Muscle of arm (tissue), 14 donors: ENCODE measurements at places on chromosomes 3 and 15. TPM values are rescaled to one million over a fixed set of nuclear protein-coding genes. Genes with fewer than 3 reads are reported as not detected.

- DNase-seq, result no peak
These were observed 234.8 kb downstream of the CADM2 start for GRCh38 chr3:85193565-85193964.

- no peak for DNase-seq
These were observed 12.7 kb upstream of the KBTBD8 start for GRCh38 chr3:66985336-66985920.

DNA sequence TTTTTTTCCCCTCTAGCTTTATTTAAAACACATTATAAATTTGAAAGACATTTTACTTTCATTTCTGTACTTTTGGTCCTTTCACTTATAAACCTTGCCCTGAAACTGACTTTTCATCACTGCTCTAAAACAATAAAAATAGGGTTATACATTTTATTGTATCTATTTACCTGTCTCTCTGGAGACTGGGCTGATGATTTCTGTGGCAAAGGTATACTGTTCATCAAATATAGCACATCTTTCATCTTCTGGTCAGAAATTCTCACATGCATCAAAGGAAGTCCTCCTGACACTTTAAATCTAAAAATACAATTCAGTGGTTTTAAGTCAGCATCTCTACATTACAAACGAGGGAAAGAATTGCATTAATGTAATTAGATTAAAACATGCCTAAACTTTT, 86.1 kb downstream of the VPS13C start:
- DNase-seq, result no peak

DNA sequence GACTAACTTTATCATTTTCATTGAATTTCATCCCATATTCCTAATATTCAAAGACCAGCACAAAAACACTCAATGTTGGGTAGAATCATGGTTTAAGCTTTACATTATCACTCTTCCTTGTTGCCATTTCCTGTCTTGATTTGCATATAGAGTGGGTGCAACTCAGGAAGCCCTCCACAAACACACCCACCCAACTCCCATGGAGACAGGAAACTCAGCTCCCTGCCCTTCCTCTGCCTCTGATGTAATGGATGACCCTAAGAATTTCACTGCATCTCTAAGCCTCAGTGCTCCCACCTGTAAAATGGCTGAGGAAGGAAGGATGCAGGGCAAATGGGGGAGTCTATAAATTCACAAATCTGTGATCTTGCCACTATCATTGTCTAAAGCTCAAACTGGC, 98.1 kb upstream of the BFSP2 start:
- DNase-seq, result no peak

Gene FAM107A
- polyA plus RNA-seq, result 1.5 TPM

Gene LTK
- 12.1 TPM for polyA plus RNA-seq

GRCh38 chr15:88258093-88258641, 1.6 kb upstream of the NTRK3 start:
- no peak for DNase-seq

DNA sequence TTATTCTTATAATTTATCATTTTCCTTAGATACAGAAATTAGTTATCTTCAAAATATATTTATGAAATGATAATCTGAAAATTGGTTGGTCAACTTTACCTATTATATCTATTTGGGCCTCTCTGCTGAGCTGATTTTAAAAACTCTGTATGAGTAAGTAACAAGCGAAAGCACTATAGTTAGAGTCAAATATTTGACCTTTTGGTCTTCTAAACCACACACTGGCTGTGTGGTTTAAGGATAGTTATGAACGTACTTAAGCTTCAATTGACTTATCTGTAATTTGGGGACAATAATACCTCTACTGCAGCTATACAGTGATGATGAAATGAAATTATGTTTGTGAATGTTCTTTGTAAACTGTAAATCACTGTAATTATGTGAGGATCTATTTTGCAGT, 763.9 kb upstream of the GRM7 start:
- no peak for DNase-seq

DNA sequence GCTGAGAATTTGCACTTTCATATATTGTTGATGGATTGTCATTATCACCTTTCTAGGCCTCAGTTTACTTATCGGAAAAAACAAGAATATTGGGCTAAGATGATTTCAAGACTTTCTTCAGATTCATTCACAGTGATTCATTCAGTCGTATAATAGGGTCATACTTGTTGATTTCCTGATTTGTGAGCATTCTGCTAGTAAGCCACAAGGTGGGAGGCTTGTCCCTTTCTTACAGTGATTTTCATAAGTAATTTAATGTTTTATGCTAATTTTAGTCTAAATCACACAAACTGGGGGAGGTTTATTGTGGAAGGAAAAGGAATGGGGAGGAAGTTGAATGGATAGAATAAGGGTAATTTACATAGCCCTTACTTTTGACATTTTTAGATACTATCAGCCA, 126.8 kb upstream of the GOLGA6L4 start:
- DNase-seq, result no peak

GRCh38 chr15:73777741-73778140, 24.6 kb upstream of the INSYN1 start:
- DNase-seq, result no peak

GRCh38 chr3:99541181-99541580, 97.2 kb upstream of the COL8A1 start:
- DNase-seq, result no peak

DNA sequence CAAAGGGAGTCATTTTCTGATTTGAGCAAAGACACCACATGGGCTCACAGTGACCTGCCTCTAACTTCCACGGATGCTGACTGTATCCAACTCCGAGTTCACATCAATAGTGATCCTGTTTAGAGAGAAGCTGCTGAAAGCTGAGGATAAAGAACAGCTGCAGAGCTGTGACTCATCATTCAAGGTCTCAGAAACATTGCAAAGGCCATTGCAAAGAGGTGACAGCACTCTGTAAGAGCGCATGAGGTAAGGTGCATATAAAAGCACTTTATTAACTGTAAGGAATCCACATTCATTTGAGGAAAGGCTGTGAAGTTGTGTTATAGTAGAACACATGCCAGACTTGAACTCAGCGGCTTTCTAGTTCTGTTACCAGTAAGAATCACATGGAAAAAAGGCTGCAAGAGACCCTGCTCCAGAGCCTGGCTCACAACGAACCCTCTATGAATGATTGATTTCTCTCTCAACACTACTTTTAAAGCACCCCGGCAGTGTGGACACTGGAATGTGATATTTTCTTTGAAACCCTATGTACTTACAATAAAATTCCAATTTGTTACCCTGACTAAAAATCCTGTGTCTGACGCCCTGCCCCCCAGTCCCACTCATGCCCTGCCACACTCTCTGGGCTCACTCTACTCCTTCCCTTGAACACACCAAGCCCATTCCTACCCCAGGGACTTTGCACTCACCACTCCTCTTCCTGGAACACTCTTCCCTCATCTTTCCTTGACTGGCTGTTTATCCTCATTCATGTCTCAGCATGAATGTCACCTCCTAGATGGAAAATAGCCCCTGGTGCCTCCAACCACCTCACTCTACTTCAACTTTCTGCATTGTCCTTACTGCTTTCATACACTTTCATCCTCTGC, 111.2 kb downstream of the LSM3 start:
- DNase-seq, result peak; percentile 56

Gene RAB6B
- polyA plus RNA-seq, result 6.6 TPM

- no peak for DNase-seq
These were observed 283.0 kb downstream of the UACA start for GRCh38 chr15:70480196-70480856.

GRCh38 chr3:8406479-8406878, 95.1 kb upstream of the LMCD1 start:
- DNase-seq, result no peak

- no peak for DNase-seq
These were observed 46.6 kb upstream of the RASGRP1 start for GRCh38 chr15:38611228-38611627.

Gene ROPN1
- polyA plus RNA-seq, result not detected

- no peak for DNase-seq
These were observed 314.6 kb downstream of the RPLP1 start for GRCh38 chr15:69767191-69767590.

- DNase-seq, result peak; percentile 52
These were observed 658 bp downstream of the EOGT start for GRCh38 chr3:69012800-69013252.

Gene CD80
- not detected for polyA plus RNA-seq

Gene IL20RB
- polyA plus RNA-seq, result 0.86 TPM

Gene IMPG2
- polyA plus RNA-seq, result 1.8 TPM

DNA sequence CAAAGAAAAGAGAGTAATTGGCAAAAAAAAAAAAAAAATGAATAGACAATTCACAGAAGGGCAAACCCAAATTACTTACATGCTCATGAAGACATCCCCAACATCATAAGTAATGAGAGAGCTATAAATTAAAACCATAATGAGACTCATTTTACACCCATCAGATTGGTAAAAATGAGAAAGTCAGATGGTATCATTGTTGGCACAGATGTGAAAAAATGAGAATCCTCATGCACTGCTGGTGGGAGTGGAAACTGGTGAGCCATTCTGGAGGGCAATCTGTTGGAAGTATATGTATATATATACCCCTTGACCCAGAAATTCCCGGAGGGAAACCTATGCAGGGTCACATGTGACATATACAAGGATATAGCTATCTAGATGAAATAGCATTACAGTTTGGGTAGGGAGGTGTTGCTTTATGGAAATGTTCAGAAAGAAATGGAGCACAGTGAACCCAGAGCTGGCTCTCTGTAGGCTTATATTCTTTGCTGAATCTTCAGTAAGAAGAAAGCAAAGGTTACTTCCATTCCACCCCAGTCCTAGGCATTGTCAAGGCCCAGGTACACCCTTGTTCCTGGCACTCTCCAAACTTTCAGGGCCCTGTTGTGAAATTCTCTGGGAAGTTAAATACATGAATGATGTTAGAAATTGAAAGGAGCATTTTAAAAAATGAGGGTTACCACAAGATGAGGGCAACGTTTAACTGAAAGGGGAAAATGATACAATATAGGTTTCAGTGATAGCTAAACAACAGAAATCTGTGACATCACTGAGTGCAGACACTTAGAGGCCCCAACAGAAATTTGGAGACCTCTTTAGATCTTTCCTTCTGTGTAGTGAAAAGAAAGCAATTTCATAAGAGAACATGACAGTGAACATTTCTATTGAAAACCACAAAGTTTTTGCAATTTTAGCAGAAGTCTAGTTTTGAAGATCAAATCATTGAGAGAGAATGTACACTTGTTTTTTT, 132.7 kb upstream of the TPRG1 start:
- no peak for DNase-seq

Gene KLHL40
- polyA plus RNA-seq, result 198 TPM

DNA sequence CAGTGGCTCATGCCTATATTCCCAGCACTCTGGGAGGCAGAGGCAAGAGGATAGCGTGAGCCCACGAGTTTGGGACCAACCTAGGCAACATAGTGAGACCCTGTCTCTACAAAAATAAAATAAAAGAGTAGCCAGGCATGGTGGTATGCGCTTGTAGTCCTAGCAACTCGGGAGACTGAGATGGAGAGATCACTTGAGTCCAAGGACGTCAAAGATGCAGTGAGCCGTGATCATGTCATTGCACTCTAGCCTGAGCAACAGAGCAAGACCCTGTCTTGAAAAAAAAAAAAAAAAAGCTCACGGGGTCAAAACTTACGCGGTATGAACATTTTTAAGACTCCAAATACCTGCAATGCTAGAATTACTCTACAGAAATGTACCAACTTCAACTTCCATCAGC, 37.1 kb upstream of the COLQ start:
- no peak for DNase-seq

DNA sequence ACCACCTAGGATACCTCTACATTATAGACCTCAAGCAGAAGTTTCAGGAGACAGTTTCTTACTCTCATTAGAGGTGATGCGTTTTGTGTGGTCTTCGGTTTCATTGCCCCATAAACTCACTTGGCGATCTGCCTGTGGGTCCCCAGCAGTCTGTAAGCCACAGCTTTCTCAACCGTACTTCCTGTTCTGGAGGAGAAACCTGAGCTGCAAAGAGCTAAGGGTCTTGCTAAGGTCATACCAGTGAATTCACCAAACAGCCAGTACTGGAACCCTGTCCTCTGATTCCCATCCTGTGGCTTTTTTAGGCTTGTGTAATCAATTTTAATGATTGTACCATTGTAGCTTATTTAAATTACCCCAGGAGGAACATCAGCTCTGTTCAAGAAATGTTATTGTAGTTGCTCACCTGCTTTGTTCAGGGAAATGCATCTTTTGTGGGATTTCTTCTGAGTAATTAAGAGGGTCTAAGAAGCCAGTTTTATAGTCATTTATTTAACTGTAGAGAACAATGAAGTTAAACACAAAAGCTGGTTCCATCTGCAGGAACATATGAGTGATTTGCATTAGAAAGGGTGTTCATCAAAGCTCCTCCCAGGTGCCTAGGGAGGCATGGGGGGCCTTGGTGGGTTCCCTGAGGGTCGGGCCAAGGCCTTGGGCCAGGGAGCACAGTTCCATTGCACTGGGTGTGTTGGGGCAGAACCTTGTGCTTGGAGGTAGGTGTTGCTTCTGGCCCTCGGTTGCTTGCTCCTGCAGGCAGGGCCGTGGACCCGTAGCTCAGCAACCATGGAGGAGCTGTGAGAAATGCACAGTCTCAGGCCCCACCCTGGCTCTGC, 69.6 kb downstream of the APBA2 start:
- no peak for DNase-seq

DNA sequence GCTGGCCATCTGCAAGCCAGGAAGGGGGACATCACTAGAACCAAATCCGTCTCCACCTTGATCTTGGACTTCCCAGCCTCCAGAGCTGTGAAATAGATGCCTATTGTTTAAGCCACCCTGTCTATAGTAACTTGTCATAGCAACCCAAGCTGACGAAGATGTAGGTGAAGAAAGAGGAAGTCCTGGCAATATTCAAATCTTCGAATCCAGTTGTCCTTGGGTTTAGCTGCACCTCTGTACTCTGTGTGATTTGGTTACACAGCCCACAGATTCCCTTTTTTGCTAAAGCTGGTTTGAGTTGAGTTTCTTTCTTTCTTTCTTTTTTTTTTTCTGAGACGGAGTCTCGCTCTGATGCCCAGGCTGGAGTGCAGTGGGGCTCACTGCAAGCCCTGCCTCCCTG, 68.0 kb upstream of the XCR1 start:
- DNase-seq, result no peak

GRCh38 chr3:57150113-57150581, 15.0 kb downstream of the IL17RD start:
- DNase-seq, result no peak

GRCh38 chr3:50268703-50269451, at the start of gene SEMA3B:
Gene SEMA3B, plus strand, starts transcription at chr3:50269147. Its CDS starts 94 bp downstream, at chr3:50269241.
- DNase-seq, result no peak

DNA sequence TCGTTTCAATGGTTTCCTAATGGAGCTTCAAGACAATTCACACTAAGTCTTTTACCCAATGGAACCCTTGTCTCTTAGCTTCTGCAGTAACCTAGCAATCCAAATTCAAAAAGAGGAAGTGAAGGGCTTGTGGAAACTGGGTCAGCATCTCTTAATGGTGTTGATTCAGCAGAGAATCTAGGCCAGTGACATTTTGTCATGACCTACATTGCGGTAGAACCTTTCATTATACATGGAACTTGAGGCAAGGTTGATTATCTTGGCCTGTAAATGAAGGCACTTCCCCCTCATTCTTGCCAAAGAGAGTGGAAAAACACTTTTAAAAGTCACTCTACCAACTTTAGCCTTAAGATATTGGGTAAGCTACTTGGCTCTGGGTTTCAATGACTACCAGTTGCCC, 42.8 kb downstream of the C2CD4B start:
- DNase-seq, result no peak

Gene SMCO1
- polyA plus RNA-seq, result 0.79 TPM

Gene MAPKAPK3
- polyA plus RNA-seq, result 30.1 TPM

Gene HGD
- 0.66 TPM for polyA plus RNA-seq

GRCh38 chr3:57064572-57064971, 4.1 kb downstream of the SPATA12 start:
- no peak for DNase-seq
